ENCODE measurements at places on chromosomes 2 and 18.

DNA sequence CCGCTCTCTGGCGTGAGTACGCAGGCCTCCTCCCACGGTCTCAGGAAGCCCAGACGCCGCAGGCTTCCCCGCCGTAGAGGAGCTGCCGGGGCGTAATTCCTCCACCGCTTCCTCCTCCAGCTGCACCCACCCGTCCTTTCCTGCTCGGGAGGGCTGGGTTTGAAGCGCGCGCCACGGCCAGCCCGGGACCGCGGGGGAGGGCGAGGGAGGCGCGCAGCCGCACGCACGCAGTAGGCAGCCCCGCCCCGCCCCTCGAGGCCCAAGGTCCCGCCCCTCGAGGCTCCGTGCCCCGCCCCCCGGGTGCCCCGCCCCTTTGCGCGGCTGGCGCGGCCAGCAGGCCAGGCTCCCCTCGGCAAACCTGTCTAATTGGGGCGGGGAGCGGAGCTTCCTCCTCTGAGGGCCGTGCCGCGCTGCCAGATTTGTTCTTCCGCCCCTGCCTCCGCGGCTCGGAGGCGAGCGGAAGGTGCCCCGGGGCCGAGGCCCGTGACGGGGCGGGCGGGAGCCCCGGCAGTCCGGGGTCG, at the start of gene MALT1:
TSS of gene MALT1 (plus strand) at position 355 of the 521 bp plus-strand sequence. CDS start 179 bp downstream, outside the sequence.
- peak; percentile 52 for DNase-seq

- no peak for DNase-seq
Measured at GRCh38 chr2:214881647-214882202, 72.2 kb upstream of the BARD1 start.

- no peak for DNase-seq
Measured at GRCh38 chr18:9690418-9691188, 17.5 kb upstream of the RAB31 start.

DNA sequence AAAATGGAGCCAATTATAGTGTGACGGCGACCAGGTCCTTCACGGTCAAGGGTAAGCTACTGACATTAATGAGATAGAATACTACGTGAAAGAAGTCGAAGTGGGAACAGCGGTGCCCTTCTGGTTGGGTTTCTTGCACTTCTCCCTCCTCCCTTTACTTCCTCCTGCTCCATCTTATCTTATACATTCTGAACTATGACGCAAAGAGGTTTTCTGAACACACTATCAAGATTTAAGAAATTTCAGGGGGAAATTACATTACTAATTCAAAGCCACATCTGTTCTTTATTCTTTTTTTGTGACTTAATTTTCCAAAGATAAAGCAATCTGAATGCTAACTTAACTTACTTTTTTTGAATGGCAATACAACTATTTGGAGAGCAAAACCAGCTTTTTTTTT, 14.8 kb upstream of the IL18R1 start:
- DNase-seq = no peak

DNA sequence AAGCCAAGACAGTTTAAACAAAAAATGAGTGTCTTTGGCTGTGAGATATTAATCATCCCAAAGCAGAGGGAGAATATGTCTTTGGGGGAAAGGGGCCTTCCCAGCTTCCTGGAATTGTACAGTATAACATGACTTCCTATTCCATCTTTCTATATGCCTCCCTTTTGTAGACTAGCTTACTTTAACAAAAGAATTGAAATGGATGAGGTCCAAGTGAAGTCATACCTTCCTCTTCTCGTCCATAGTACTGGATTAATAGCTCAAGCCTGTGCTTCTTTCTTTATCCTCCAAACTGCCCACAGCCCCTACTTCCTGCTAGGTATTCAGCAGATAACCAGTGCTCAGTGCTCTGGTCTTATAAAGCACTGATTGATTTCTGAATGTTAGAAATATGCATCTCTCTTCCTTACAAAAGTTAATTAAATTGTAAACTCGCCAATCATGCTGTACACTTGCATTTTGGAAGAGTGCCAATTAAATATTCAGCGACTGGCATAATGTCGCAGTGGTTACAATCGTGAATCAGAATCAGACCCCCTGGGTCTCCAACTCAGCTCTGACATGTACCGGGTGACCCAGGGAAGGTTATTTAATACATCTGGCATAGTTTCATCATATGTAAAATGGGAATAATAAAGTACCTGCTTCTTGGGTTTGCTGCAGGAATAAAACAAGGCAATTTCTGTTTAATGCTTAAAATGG, 325.1 kb downstream of the RND3 start:
- DNase-seq = no peak

- DNase-seq = no peak
Measured at GRCh38 chr2:112643488-112643887, 2.3 kb upstream of the SLC20A1 start.

DNA sequence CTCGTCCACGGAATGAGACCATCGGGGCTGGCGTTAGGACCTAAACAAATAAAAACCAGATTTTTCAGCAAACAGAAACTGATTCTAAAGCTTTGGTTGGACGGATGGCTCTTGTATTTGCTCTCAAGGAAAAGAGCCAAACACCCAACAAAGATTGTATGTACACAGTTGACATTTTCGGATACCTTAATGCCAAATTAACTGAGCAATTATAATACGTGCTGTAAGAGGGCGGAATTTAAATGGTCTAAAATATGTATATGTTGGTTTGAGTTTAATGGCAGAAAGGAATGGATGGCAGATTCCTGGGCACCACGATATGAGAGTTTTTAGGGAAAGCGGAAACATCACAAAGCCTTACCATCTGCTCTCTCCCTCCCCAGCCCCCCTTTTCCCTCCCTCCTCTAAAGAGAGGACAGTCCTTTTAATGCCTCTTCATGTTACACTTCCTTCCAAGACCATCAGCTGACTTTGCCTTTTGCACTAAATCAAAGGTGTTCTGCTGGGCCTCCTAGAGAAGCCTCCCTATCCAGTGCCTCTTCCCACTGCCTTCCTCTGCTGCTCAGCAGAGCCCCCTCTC, 33.3 kb downstream of the STAT1 start:
- DNase-seq = no peak

DNA sequence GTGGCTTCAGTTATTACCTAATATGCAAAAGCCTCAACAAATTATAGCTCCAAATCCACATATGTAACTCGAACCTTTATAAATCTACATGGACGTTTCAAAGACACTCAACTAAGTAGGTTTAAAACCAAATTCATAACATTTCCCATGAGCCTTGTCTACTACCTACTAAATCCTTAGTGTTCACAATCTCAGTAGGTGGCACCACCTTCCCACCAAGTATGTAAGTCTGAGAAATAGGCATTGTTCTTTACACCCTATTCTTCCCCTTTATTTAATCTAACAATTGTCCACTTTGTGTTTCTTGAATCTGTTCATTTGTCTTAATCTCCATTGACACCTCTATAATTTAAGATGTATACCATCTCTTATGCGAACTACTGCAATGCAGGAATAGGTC, 4.6 kb downstream of the PIGN start:
- no peak for DNase-seq

DNA sequence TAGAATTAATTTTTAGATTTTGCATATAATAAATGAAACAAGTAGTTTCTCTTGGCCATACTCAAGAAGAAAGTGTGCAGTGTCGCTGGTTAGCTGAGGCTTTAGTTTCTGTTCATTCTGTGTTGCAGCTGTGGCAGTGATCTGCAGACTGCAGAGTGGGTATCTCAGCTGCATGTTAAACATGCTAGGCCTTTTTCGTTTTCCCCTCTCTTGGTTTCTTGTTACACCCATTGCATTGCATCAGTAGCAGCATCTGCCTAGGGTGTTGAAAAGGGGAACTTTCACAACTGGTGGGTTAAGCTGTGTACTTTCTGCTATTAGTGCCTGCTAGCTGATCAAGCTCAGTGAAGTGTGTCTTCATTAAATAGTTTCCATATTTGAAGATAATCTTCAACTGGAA, 51.3 kb downstream of the ACSL3 start:
- no peak for DNase-seq

DNA sequence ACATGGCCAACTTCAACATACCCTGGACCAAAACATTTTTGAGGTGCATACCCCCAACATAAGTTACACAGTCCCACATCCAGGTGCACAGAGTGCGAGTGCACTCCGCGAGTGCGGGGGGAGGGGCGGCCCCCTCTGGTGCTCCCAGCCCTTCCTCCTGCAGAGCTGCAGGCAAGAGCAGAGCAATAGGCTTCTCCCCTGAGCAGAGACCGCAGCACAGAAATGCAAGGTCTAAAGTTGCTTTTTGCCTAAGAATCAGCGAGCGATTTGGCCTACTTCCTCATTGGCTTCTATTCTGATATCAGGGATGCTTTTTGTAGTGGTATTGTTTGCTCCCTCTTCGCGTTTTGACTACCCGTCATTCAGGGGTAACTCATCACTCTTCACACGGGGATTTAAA, 40.6 kb downstream of the BOLA3 start:
- no peak for DNase-seq

- no peak for DNase-seq
Measured at GRCh38 chr2:230798769-230799399, 65.9 kb upstream of the ITM2C start.

DNA sequence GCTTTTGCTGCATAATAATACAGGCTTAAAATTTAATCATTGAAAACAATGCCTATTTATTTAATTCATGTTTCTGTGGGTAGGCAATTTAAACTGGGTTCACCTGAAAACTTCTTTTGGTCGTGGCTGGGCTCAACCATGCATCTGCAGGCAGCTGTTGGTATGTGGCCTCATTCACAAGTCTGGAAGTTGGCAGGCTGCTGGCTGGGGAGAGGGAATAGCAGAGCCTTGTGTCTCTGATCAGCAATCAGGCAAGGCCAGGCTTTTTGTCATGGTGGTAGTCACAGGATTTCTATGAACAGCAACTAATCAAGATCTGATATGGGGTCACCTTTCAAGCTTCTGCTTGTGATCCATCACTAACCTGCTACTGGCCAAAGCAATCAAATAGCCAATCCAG, 130.1 kb upstream of the KCNJ3 start:
- no peak for DNase-seq

GRCh38 chr2:35973132-35973736, 382.3 kb upstream of the CRIM1 start:
- DNase-seq = peak; percentile 25

- no peak for DNase-seq
Measured at GRCh38 chr2:60552851-60553494, 481 bp downstream of the BCL11A start.

GRCh38 chr2:73037947-73038585, 33.4 kb downstream of the SFXN5 start:
- DNase-seq = no peak

GRCh38 chr2:207341804-207342203, 176.1 kb upstream of the KLF7 start:
- DNase-seq = no peak

GRCh38 chr2:203143391-203143790, 95.4 kb upstream of the CYP20A1 start:
- no peak for DNase-seq

DNA sequence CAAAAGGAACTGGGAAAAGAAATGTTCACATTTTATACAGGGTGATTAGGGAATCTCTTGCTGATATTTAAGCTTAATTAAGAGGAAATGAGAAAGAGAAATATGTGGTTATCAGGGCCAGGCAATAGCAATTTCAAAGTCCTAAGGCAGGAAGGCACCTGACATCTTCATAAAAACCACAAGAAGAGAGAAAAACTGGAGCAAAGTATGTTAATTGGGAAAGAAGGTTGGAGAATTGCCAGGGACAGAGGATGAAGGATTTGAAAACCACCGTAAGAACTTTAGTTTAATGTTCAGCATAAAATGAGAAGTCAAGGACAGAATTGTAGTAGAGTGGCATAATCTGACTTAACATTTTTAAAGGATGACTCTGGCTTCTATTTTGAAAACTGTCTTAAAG, 691.8 kb upstream of the NRXN1 start:
- DNase-seq = no peak

DNA sequence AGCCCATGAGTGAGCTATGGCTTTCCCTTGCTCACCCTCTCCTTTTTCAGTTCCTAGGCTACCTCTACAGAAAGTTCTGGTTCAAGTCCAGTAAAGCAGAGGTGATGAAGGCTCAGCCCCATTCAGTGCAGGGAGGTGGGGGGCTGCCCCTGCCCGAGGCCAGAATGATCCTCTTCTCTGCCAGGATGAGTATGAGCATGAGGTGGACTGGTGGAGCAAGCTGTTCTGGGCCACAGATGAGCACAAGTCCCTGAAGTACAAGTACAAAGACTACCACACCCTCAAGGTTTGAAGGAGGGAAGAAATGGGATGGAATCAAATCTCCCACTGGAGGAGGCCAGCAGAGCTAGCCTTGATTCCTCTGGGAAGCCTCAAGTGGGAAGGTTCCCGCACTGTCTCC, 42.4 kb downstream of the LMAN2L start:
- no peak for DNase-seq

DNA sequence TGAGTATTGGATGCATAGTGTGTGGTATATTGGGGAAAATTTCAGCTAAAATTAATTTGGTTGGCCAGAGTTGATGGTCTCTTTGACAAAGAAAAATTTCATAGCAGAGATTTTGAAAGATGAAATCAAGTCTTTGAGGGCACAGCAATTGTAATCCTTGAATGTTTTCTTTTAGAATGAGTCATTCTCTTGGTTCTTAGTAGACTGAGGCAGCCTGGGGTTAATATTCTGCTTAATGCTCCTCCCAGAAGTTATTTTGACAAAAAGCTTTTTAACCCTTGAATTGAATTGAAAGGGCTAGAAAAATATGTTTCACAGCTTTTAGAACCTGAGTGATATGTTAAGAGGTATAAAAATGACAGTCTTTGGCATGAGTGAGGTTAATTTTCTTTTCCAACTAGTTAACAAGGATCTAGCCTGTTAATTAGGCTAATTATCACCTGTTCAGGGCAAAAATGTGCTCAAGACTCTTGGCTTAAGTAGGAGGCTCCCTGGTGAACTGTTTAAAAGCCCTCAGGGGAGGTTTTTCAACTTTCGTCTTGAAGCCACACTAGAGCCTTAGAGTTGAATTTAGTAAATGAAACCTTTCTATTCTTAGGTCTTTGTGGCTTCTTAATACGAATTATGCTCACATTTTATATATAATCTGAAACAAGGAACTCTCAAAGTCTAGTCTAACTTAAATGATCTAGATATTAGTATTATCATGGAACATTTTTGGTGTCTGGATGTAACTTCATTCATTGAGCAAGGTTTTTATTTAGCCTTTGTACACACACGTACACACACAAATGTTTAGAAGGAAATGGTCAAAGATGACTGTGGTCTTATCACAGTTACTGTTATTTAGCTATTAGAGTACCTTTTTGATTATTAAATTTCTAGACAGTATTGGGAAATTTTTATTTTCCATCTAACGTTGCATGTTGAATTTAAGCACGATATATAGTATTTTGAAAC, 272.5 kb downstream of the ZNF407 start:
- no peak for DNase-seq

GRCh38 chr2:42905341-42906110, 113.1 kb upstream of the HAAO start:
- DNase-seq = no peak

- peak; percentile 25 for DNase-seq
Measured at GRCh38 chr18:57970356-57971095, 73.5 kb upstream of the NEDD4L start.
